ENCODE measurements at places on chromosomes 2 and 18.

- no peak for DNase-seq
Observed at GRCh38 chr2:74415762-74416395, 5.5 kb downstream of the C2orf81 start.

DNA sequence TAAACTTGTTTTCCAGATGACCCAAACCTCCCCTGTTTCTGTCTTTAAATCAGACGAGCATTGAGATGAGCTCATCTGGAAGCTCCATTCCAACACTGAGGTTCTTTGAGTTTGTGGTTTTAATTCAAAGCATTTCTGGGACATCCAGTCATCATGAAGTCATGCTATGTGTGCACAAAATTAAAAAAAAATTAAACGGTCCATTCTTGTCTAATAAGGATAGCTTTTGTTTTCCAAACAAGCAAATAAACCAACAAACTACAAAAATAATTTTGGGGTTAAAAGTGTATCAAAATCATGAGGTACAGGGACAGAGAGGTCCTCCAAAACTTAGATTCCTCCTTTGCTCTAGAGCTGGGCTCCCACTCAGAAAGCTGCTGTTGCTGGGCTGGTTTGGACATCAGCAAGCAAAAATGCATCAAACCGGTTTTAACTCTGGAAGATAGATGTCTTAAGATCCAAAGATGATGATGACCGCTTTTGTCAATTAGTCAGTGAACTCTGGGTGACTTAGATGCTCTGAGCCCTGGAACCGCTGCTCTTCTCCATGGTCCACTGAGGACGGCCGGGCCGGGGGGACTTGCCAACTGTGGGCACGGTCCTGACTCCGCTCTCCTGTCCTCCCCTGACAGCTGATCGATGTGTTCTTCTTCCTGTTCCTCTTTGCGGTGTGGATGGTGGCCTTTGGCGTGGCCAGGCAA, 65.4 kb downstream of the TRPM8 start:
- DNase-seq, result no peak

GRCh38 chr2:74051504-74051903, 66.8 kb downstream of the TET3 start:
- DNase-seq, result no peak

DNA sequence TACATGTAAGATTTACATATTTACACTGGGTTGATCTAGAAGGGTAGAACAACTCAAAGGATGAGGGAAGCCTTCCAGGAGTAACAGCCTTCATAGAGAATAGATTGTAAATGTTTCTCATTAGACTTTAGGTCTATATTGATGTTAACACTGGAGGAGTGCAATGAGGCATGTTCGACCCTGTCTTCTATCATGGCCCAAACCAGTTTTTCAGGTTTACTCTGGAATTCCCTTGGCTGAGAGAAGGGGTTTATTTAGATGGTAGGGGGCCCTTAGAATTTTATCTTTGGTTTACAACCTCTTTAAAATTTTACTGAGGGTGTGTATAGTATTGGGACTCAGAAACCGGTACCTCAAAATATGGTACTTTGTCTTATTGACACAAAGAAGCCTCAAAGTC, 634.9 kb upstream of the PIK3C3 start:
- no peak for DNase-seq

GRCh38 chr2:230929381-230930148, 4.5 kb upstream of the GPR55 start:
- no peak for DNase-seq

DNA sequence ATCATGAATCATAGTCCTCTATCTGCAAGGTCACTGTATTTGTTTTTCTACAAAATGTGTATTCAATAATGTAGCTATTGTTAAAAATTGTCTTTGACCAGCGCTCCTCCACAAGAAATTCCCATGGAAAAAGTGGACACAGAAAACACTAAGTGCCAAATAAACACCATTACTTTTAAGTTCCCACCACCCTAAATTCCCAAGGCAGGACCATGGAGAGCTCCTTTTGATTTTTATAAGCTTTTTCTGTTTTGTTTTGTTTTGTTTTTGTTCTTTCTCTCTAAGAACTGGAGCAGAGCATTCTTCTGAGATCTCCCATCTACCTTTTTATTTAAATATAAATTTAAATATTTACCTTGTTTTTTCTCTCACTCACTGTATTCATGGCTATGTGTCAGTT, 44.5 kb downstream of the LRATD1 start:
- no peak for DNase-seq

DNA sequence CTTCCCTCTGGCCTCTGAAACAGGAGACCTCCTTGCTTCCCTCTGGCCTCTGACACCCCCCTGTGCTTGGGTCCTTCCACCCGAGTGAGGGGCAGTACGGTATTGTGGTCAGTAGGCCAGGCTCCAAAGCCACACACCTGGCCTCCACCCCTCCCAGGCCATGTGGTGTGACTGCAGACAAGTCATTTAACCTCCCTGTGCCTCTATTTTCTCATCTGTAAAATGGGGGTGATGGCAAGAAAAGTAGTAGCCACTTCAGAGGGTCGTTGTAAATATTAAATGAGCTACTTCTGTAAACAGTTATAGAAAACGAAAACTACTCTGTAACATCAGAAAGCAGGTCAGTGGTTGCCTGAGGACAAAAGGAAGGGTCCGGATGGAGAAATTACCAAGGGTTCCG, 74.2 kb downstream of the SMAD7 start:
- no peak for DNase-seq

DNA sequence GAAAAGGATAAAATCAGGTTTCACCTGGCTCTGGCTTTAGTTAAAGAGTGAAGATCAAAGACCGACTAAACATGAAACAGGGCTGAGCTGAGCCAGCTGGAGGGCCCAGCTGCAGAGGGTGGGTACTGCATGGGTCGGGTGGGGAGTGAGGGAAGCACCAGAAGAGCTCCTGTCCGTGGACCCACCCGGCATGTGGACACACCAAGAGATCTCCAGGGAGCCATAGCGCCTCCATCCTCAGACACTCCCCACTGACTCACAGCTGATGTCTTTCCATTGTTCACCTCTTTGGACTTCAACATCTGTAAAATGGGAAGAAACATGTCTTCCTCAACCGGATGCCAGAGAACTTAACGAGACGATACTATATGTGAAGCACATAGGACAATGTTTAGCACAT, 178.3 kb upstream of the KLHL29 start:
- DNase-seq, result no peak

DNA sequence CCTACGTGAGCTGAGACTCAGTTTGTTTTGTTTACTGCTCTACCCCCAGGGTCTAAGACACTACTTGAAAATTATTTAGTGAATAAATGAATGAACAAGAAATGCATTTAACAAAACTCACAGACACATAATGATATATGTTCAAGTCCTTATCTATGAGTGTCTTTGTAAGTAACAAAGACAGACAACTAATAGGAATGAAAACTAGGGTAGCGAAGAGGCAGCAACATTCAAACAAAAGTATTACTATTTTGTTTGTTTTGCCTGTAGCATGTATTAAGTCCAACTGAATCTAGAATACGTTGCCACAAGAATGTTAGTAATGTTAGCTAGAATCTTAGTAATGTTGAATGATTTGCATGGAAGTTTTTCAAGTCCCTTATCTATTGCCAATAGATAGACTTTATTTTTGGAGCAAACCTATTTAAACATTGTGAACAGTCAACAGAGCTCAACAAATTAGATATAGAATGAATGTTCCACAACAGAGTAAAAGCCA, 144.8 kb upstream of the VWC2L start:
- no peak for DNase-seq

DNA sequence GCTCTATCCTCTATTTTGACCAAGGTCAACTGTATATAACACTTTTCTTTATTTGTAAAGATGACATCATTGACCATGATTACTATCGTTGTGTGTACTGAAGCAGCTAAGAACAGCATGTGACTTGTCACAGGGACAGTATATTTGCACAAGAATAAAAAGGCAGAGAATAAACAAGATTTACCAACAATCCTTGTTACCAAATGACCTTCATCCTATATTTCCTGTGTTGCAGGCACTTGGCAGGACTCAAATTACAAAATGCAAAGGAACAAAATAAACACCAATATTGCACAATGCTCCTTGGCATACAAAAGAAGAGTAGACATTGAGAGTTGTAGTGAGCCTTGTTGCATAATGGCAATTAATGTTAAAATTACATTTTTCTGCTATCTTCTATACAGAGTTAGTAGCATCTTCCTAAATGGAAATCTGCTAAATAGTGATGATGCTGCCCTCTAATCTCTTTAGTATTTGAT, 61.8 kb downstream of the RFTN2 start:
- DNase-seq, result no peak

- DNase-seq, result no peak
Observed at GRCh38 chr18:45775743-45776142, 49.7 kb upstream of the SIGLEC15 start.

All from activated T-helper 1 cell treated with anti-CD3 and anti-CD28 coated beads, Interleukin-2, amount 50 U/mL, for 16 hours (primary cell).